Fibroblast of villous mesenchyme (primary cell): ENCODE measurements at places on chromosomes 13 and 19. TPM values are rescaled to one million over a fixed set of nuclear protein-coding genes. Genes with fewer than 3 reads are reported as not detected.
A peak's percentile ranks its signal among the peaks of the same experiment; 100 is the strongest.

GRCh38 chr19:24140099-24140498 is 53.1 kb downstream of the ZNF254 start:
- DNase-seq, result peak; percentile 80

- no peak for DNase-seq
Measured at GRCh38 chr13:105952233-105952972, 583.1 kb downstream of the EFNB2 start.

Gene PPM1N
- 1.3 and 2.3 TPM in 2 replicates for total RNA-seq

- no peak for DNase-seq
Measured at GRCh38 chr13:22311734-22312404, 641.0 kb downstream of the FGF9 start.

GRCh38 chr13:45333251-45333976 is 7.6 kb downstream of the TPT1 start:
- no peak for DNase-seq

Gene IFNL4
- not detected in 2 replicates for total RNA-seq

Gene RXFP2
- not detected in 2 replicates for total RNA-seq

DNA sequence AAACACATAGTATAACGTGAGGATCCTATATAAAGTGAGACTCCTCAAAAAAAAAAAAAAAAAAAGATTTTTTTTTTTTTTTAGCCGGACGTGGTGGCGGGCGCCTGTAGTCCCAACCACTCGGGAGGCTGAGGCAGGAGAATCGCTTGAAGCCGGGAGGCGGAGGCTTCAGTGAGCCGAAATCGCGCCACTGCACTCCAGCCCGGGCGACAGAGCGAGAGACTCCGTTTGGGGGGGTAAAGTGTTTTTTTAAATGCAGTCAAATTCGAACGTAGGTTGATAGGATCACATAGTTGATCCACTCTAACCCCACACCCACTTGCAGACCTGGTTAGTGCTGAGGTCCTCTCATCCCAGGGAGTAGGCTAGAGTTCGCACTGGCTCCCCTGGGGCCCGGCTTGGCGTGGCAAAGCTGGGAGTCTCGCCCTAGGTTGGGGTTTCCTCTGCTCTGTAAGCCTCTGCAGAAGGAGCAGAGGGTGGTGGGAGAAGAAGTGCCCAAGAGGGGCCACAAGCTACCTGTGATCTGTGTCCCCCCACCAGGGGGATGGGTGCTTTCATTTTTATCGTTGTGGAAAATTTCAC is 6.5 kb downstream of the RNF225 start:
- DNase-seq, result no peak

DNA sequence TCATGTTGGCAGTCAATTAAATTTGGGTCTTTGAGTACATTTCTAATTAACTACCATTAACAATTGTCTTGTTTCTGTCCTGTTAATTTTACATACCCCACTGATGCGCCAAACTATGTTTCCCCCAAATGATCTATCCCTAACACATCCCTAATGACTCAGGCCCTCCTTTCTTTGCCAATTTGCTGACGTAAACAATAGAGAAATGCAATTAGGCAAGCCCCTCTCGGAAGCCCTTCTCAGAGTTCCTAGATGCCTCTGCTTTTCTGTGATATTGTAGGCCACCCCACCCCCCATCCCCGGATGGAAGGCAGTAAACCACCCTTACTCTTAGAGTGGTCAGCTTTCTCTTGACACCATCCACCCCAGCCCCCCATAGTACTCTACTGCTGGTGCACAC is 74.2 kb downstream of the FLT1 start:
- no peak for DNase-seq

Gene KL
- total RNA-seq, result under 0.01 TPM in 2 replicates

DNA sequence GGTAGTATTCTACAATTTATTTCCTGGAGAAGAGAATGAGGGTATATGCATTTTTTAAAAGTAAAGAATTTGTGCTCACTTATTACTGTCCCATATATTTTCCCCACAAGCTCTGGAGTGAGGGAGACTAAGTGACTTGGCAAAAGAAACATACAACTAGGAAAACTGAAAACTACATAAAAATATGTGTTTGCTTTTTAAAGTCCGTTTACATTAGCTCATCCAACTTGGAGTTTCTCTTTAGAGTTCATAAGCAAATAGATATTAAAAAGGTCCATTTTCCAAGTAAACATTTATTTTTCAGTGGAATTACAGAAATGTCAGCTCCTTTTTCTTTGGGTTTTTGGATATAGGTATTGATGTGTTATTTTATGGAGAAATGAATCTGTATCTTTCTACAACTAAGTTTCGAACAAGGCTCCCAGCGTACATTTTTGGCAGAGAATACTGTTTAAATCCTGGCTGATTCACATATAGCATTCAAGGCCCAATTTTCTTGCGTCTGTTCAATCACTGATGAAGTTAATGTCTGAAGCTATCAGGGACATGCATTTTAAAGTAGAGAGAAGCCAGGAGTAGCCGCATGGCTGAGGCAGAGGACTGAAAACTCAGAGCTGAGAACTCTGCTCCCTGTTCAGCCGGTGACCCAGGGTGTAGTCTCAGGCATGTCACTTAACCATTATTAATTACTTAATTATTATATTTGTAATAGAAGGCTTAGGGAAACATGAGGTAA is 729.4 kb downstream of the EFNB2 start:
- no peak for DNase-seq

Gene LTBP4
- 18.4 and 21.2 TPM in 2 replicates for total RNA-seq

DNA sequence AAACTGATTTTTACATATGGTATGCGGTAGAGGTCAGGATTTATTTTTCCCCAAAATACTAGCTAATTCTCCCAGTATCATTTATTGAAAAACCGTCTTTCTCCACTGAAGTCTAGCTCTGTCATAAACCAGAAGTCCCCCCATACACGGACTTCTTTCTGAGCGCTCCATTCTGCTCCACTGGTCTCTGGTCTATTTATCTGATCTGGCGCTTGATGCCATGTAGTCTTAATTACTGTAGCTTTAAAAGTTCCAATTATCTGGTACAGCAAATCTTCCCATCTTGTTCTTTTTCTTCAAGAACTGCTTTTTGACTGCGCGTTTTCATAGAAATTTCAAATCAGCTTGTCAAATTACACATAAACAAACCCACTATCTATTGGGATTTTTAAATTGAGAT is 13.7 kb downstream of the DCUN1D2 start:
- no peak for DNase-seq

DNA sequence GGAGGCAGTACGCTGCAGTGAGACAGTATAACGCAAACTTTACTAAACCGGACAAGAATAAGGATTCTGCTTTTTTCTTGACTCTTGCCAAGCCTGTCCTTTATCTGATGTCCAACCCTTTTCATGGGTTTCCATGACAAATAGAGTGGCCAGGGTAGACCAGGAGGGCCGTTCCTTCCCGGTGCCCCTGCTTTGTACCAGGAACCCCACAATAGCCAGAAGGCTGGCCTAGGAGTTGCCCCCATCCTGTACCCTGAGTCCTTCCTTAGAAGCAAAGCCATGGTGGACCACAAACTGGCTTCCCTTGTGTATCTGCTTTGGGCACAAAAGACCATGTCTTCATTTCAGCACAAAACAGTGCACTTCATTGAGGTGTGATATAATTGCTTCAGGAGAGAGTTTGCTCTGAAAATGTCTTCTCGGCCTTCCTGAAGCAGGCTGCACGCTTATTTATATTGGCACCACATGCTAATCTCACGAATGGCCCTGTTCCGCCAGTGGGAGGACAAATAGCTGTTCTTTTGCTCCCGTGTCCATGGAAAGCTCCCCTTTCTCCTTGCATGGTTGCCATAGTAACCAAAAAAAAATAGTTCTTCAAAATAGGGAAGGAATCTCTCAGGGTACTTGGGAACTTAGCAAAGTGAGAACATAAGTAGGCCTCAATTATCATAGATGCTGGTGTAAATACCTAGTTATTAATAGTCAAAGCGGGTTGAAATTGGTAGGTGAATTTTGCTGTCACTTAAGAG is 222.1 kb downstream of the ZIC5 start:
- no peak for DNase-seq

Gene MRPL54
- 48.4 and 64.1 TPM in 2 replicates for total RNA-seq

GRCh38 chr13:38213314-38213713 is 136.3 kb upstream of the UFM1 start:
- DNase-seq, result no peak

- no peak for DNase-seq
Measured at GRCh38 chr13:98156259-98156658, 13.4 kb downstream of the FARP1 start.
